AG04449 (cell line): ENCODE measurements at places on chromosomes 2 and 18.

GRCh38 chr2:239222706-239223309 is 178.0 kb downstream of the HDAC4 start:
- DNase-seq, result no peak

GRCh38 chr2:122070241-122070731 is 314.8 kb downstream of the TSN start:
- DNase-seq, result no peak

- no peak for DNase-seq
These were observed 211.7 kb upstream of the REV1 start for GRCh38 chr2:99701503-99701902.

DNA sequence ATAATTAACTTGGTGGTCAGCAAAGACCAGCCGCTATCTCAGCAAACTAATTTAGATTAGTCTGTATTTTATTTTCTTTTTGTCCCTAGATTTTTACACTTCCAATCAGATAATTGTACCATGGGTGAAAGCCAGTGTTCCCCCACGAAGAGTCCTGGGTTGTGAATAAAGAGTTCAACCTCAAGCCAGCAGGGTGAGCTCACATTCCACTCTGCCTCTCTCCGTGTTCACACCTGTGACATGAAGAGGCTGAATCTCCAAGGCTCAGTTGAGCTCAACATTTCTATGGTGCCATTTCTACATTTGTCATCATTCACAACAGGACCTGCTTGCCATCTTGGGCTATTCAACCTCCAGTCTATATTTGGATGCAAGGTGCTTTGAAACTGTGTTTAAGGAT is 771.5 kb downstream of the GALR1 start:
- DNase-seq, result no peak

DNA sequence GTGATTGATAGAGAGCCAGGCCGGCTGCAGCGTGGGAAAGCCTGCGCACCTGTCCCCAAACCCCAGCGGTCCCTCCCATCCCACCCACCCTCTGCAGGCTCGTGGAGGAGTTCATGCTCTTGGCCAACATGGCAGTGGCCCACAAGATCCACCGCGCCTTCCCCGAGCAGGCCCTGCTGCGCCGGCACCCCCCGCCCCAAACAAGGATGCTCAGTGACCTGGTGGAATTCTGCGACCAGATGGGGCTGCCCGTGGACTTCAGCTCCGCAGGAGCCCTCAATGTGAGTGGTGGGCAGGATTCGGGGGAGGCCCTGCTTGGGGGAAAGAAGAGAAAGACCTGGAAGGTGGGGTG is 48.9 kb upstream of the ALPP start:
- DNase-seq, result no peak

DNA sequence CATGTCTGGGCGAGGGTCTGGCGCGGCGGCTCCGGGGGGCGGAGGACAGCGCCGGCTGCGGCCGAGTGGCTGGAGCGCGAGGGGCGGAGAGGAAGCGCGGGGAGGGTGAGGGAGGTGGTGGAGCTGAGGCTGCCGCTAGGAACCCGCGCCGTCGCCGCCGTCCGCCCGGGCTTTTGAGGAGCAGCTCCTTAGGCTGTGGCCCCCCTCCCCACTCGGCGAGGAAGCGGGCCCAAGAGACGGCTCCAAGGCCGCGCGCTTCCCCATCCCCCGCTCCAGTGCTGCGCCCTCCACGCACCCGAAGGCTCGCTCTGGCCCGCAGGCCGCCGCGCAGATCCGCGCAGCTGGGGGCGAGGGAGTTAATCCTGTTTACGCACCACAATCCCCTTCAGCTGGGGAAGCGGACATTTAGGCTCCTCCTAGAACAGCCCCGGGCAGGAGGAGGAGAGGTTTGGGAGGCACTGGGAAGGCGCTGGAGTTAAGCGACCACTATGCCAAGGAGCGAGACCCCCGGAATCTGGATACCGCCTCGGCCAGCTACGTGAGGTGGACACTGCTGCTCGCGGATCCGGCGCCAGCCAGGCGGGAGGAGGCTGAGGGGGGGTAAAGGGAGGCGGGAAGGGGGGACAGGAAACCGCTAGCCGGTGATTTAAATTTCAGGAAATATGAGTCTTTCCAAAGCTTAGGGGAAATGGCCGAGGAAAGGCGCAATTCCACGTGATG is at the start of gene CNRIP1:
Gene CNRIP1, minus strand, starts transcription at position 552 of the 720 bp plus-strand sequence. Its CDS starts 549 bp downstream, at position 3.
- no peak for DNase-seq

- no peak for DNase-seq
These were observed 6.3 kb downstream of the ALPG start for GRCh38 chr2:232412986-232413385.

DNA sequence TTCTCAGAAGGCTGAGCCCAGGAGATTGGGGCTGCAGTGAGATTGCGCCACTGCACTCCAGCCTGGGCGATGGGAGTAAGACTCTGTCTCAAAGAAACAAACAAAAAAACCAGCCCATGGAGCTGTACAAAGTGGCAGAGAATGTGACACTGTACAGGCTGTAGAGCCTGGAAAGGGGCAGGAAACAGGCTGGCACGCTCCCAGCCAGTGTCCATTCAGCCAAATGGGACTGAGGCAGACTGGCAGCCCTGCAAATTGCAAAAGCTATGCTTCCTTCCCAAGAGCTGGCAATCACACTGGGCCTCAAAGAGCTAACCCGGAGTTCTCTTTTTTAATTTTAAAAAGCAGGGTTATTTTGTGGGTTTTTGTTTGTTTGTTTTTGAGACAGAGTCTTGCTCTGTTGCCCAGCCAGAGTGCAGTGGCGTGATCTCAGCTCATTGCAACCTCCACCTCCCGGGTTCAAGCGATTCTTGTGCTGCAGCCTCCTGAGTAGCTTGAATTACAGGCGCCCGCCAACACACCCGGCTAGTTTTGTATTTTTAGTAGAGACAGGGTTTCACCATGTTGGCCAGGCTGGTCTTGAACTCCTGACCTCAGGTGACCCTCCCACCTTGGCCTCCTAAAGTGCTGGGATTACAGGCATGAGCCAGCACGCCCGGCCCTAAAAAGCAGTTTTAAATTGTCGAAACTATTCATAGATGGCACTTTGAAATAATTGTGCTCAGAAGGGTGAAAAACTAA is 42.8 kb downstream of the SCRN3 start:
- no peak for DNase-seq

DNA sequence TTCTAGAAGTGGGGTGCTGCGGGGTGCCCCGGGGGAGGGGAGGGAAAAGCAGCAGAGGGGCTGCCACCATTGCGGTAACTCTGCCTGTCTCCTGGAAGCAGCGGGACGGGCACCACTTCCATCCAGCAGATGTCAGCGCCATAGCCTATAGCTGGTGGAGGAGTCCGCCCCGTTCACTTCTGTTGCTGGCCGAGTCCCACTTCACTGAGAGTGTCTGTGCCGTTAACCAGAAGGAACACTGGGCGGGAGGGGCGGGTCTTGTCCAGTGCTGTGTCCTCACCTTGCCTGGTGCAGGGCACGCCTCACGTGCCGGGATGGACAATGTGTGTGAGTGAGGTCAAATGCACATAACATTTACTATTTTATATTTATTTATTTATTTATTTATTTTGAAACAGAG is 19.3 kb upstream of the ODC1 start:
- DNase-seq, result no peak

DNA sequence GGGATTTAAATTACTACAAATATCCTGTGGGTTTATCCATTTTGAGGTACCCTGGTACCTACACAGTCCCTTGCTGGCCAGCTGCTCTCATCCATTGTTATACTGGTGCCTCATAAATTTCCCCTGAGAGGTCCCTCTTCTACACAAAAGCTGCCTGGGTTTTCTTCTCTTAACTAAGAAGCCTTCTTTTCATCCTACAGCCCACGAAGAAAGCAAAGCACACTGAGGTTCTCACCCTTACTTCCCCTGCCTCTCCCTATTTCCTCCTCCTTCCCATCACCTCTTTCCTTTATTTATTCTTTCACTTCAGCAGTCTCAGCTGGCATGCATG is 154.9 kb downstream of the CSRNP3 start:
- no peak for DNase-seq

DNA sequence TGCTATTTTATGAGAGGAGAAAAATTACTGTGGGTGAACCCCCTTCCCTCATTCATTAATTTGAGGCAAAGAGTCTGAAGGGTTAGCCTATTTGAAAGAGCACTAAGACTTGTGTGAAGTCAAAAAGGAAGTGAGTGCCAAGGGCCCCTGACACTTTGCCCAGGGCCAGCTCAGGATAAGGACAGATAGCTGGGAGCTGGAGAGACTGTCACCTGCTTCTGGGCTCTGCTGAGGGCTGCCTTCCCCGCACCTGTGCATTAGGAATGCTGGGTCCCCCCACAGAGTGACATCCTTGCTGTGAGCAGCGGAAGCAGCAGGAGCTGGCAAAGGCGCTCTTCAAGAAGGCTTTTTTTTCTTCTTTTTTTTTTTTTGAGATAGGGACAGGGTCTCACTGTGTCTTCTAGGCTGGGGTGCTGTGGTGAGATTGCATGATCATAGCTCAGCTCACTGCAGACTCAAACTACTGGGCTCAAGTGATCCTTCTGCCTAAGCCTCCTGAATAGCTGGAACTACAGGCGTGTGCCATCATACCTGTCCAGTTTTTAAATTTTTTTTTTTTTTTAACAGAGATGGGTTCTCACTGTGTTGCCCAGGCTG is 148.3 kb downstream of the AQP4 start:
- DNase-seq, result no peak

DNA sequence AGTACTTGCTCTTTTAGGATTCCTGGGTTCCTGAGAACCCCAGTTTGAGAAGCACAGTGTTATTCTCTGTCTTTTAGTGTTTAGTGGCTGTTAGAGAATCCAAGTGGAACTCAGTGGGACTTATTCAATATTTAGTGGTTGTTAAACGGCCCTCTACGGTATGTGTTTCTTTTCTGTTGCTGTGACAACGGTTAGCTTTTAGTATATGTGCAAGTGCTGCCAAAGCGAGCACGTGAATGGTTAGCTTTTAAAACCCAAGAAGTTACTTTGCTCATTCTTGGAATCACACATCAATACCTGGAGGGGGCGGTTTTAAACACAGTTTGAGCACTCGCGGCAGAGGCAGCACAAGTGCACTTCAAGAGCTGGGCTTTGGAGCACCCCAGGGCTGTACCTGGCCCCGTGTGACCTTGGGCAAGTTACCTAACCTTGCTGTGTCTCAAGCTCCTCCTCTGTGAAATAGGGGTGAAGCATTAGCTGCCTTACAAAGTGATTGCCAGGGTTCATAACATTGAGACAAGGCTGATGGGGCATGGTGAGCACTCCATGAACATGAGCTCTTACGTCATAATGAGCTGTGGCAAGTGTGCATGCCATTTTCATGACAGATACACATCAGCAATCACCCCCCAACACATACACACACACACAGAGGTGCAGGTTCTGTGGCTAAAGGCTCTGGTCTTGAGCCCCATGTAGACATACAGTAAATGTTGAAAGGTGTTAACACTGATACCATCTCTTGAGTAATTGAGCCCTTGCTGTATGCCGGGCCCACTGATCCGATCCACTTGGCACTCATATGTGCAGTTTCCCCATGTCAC is 234.1 kb downstream of the ALPK2 start:
- no peak for DNase-seq

- DNase-seq, result no peak
These were observed 26.0 kb downstream of the EIF2AK3 start for GRCh38 chr2:88601286-88601685.
